ENCODE measurements at places on chromosomes 2 and 18.

DNA sequence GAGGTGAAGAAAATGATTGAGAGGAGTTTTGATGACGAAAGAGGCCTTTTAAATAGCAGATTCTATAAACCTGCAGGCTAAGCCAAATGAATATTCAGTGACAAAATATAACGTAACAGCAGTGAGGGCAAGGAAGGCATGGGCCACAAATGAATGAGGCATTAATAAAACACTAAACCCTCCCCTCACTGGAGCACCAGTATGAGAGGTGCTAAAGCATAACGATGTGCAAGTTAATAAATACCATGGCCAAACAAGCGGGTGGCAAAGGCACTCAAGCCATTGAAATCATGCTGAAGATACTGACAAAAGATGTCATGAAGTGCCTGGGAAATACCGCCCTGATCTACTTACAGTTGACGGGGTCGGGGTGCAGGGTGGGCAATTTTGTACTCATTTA, 30.2 kb upstream of the LONRF2 start:
- no peak for DNase-seq

DNA sequence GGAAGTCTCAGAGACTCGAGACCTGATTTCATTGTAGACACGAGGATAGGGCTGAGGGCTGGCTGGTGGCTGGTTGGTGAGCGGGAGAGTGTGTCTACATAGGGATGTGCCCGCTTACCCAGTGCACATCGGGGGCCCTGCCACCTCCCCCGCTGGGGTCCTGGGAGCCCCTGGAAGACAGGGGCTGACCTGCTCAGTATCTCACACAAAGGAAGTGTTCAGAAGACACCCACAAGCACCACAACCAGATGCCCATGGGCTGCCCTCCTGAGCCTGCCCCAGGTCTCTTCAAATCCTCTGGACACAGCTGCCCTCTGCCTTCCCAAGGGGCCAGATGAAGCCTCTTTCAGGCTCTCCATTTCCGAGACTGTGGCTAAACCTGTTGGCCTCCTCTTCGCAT, 43.1 kb downstream of the MYCN start:
- no peak for DNase-seq

DNA sequence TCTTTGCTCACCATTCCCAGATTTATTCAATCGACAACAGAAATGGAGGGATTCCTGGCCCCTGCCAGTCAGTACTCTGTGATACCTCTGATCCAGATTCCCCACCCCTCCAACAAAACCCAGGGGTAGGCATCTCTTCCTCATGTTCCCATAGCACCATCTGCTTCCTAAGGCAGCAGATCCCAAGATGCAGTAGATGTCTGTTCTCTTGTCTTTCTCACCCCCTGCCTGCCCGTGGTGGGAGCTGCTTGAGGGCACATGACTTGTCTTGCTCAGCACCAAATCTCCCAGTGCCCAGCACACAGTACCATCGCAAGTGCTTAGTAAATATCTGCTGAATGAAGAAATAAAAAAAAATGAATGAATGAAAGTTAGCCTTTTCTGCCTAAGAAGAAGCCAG, 98.2 kb downstream of the ZBTB7C start:
- no peak for DNase-seq

DNA sequence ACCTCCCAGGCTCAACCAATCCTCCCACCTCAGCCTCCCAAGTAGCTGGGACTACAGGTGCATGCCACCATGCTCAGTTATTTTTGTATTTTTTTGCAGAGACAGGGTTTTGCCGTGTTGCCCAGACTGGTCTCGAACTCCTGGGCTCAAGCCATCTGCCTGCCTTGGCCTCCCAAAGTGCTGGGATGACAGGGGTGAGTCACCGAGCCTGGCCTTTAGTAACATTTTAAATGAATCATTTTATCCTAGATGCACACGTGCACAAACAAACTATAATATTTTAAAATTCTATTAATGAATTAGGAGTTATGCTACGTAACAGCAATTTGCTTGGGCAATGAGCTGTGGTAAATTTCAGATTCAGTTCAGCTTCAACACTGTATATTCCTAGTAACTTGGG, 862.5 kb upstream of the ID2 start:
- DNase-seq: no peak

DNA sequence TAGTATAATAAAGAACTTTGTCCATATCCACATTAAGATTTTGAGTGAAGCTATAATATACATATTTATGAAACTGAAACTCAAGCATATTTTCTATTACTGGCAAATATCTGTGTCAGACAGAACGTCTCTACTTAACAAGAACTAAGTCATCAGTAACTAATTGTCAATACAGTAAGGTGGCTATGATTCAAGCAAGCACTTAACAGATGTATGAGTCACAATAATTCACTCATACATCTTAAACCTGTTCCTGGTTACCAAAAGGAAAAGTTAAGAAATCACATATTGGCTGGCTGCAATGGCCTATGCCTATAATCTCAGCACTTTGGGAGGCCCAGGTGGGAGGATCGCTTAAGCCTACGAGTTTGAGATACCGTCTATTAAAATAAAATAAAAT, 96.0 kb downstream of the SOS1 start:
- no peak for DNase-seq

DNA sequence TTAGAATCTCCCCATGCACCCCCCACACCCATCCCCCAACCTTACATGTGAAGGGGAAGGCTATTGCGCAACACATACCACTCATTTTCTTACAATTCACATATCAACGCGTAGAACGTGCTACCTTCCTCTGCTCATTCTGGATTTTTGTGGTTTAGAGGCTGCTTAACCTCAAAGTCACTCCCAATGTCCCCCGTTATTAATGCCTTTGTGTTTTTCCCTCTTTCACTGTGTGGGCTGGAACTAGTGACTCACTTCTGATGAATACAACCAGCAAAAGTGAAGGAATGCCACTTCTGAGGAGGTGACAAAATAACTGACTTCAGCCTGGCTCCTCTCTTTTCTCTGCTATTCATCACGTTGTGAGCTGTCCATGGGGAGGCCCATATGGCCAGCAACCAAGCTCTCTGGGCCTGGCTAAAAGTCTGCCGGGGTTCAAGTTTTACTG, 342.5 kb upstream of the NXPH2 start:
- no peak for DNase-seq

- DNase-seq: no peak
Observed at GRCh38 chr2:68291314-68291713, 28.4 kb downstream of the CNRIP1 start.

GRCh38 chr2:161112908-161113307, 47.3 kb upstream of the TANK start:
- no peak for DNase-seq

DNA sequence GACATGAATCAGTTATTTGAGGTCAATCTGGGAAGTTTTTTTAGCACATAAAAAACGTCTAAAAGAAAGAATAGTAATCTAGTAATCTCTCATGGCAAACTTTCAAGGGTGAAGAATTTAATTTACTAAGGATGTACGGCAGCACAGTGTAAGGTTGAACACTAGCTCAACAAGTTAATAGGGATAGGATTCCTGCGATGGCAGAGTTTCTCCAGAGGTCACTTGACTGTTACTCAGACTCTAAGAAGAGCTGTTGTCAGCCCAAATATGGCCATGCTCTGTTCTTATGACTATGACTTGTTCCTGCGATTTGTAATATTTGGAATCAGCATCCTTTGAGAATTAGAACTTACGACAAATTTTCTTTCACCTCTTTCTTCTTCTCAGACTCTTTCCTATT, 553.3 kb upstream of the TNP1 start:
- no peak for DNase-seq

- DNase-seq: no peak
Observed at GRCh38 chr2:25362434-25363145, 20.9 kb upstream of the DNMT3A start.

GRCh38 chr2:11944311-11944710, 197.9 kb downstream of the LPIN1 start:
- DNase-seq: no peak

DNA sequence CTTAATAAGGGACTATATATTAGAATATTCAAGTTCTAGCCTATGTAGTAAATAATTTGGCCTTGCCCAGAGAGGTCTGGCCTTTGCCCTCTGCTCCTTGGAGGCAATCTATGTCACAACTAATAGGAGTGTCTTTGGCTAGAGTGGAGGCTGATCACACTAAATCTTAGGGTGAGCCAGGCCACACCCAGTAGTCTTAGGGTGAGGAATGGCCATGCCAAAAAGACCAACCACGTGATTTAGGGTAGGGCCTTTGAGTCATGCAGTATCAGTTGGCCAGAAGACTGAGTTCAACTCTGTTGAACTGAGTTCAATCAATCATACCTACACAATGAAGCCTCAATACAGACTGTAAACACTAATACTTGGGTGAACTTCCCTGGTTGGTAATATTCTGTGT, 26.0 kb upstream of the FLACC1 start:
- DNase-seq: no peak

DNA sequence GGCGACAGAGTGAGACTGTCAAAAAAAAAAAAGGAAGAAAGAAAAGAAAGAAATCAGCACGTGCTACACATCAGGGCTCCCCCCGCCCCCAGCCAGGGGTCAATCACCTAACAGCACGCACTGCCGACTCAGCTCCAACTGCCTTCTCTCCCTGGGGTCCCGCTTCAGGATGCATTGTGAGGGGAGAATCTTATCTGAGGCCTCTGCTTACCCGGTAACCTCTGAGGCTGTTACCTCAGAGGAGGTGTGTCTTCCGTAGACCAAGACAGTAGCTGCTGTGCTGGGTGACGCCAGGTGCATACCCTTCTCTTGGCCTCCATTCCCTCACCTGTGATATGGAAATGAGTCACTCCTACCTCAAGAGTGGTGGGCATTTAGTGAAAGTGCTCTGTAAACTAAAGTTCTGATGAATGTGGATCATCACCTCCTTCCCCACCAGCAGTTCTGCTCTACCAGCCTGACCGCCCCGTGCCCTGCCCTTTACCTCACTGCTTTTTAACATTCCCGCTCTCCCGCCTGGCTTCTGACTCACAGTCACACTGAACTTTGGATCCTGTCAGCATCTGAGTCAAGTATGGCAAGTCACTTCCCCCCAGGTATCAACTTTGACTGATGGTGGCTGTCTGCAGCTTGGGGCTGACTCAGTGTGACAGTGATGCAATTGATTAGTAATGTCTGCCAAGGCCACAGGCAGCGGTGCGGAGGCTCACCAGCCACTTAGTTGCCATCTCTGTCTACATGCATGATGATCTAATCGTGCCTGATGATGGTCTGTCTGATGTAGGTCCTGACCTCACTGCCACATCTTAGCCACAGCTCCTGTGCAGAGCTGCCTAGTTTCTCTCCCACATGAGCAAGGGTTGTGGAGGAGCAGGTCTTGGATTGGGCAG, 20.1 kb downstream of the ARID5A start:
- DNase-seq: no peak

DNA sequence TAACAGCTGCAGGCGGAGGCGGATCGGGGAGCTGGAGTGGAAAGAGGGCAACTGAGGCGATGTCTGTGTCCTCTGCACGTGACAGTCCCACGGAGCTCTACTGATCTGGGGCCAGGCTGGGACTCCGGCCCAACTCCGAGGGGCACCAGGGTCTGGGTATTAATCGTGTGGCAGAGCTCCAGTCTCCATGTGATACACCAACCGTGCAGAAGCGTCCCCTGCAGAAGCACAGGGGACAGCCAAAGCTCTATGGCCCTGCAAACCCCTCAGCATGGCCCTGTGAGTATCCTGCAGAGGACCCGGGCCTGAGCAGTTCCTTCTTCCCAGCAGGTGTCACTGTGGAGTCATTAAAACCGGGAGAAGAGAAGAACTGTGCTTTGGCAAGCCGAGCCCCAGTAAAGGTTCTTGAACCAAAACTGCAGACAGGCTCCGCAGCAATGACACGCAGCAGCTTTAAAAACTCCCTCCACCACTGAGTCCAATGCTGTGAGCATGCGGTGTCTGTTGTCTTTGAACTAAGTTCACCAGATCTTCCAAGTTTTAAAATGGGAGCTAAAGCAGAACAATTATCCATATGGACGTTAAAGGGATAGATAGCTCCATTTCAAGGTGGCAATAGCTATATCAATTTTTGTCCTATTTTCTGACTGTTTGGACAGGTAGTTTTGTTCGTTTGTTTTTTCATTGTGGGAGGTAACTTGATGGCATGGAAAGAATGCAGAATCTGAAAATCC, 79.4 kb downstream of the TMEM182 start:
- no peak for DNase-seq

DNA sequence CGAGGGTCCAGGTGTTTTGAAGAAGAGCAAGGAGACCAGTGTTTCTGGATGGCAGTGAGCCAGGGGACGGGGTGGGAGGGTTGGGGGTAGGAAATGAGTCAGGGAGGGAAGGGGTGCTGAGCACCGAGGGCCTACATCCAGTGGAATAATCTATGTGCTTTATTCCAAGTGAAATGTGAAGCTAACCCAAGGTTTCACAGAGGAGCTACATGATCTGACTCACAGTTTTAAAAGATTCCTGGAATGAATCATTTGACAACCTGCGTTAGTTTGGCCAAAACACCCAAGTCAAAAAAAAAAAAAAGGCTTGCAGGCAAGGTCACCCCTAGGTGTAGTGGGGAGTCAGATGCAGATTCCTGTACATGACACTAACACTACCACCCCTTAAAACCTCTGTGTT, 419.7 kb upstream of the MEX3C start:
- DNase-seq: no peak

DNA sequence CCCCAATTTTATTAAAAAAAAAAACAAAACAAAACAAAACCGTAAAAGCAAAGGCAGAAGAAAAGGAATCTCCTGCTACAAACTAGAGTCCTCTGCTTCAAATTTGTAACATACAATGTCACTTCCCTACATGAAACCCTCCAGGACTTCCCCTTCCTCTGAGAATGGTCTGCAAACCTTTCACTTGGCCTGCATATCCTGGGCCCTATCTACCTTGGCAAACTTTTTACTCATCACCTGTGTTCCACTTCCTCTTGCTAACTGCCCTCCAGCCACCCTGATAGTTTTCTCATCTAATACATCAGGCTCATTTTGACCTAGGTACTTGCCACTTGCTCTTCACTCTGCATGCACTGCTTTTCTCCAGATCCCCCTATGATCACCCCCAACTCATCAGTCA, 255.5 kb downstream of the ETAA1 start:
- no peak for DNase-seq

GRCh38 chr2:147525819-147526489, 318.9 kb upstream of the ACVR2A start:
- no peak for DNase-seq

DNA sequence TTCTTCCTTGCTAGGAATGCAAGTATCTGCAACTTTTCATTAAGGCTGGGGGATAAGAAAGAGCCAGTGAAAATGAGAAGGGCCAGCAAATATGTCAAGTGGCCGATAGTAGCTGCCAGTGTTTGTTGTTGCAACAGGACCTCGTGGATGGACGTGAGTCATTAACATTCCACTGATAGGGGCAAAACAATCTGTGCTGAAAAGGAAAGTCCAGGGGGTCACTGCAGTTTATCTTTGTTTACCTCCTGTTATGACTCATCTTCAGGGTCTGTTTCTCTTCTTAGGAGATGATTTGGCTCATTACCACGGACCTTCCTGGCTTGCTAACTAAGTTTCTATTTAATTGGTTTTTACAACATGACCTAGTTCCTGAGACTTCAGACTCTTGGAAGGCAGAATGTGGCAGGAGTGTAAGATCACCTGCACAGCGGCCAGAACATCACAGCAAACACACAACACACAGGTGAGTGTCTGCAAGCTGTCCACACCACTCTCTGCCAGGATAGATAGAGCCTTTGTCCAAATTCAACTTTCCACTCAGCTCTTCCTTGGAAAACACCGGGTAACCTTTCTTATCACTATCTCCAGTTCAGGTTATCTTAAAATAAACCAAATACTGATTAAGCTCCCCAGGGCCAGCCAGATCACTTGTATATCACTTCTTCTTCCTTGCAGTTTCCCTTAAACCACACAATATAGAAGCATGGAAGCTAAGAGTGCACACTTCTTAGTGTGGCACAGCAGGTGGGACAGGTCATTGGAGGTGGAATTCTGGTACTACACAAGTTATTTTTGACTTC, 157.5 kb upstream of the LMAN1 start:
- DNase-seq: no peak

- no peak for DNase-seq
Observed at GRCh38 chr18:32867936-32868335, 95.1 kb upstream of the KLHL14 start.

Measured in cortex of kidney (tissue), 1 donor.